ENCODE measurements at places on chromosomes 3 and 15.
A peak's percentile ranks its signal among the peaks of the same experiment; 100 is the strongest.

- DNase-seq = no peak
Measured at GRCh38 chr3:63095-63765, 133.3 kb upstream of the CHL1 start.

GRCh38 chr3:132038198-132038825 is 3.5 kb upstream of the CPNE4 start:
- DNase-seq = peak; percentile 30

DNA sequence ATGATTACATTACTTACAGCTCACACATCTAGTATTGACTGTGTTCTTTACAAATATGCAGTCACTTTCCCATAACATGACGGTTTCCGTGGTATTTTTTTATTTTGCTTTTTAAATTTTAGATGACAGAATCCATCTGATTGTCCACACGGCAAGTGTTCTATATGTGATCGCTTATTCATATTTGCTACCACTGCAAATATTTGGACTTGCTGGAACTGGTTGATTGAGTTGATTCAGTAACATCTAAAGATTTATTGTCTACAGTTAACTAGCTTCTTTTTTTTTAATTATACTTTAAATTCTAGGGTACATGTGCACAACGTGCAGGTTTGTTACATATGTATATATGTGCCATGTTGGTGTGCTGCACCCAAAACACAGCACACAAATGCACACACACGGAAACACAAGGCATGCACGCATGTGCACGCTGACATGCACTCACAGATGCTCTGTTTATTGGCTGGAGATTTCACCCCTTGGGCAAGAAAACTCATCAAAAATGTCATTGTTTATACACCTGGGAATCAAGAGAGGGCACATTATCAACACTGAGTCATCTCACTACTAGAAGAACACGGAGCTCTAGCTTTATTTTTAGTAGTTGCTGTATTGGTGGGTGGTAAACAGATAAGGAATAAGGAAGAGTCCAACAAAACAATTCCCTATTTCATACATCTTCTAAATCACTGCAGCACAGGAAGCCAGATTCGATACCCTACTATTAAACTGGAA is 16.4 kb downstream of the ARRDC4 start:
- DNase-seq = no peak

DNA sequence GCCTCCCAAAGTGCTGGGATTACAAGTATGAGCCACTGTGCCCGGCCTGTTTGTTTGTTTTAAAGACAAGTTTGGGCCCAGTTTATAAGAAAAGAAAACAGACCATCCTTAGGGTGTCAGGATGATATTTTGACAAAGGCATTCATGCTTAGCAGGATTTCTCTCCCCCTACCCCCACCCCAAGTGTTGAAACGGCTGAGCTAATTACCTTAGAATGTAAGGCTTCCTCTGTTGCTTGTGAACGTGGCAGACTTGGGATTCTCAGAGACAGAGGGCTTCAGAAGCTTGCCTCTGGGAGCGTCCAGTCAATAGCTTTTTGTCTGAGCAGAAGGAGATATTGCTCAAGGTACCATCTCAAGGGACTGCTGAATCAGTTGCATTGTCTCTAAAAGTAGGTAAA is 24.0 kb downstream of the FLNB start:
- peak; percentile 77 for DNase-seq

DNA sequence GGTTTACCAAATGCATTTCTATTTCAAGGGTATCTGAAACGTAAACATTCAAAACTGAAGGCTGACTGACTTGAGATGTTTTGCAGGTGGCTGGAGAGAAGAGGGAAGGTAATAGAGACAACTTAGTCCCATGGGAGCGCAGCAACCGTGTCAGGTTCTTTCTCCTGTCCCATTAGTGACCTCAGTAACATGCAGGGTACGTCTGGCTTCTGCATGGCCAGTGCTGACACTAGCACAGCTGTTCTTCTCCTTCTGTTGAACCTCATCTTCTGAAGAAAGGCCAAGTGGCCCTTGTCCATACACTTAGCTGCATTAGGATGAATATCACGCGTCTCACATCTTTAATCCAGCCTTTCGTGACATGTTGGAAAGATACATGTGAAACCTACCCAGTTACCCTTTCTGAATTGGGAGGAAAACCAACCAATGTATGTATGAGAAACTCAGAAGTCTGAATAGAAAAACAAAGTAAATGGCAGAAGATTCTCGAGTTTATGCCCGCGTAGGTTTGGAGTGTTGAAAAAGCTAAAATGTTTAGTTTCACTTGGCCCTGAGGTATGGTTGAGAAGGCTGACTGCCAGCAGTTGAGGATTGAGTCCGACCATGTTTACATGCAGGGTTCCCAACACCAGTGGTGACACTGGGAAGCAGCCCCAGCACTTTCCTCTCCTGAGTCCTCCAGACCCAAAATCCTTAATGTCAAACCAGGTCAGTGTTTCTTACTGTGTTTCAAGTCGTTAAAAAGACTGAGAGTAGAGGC is 10.3 kb downstream of the NCBP2 start:
- no peak for DNase-seq

DNA sequence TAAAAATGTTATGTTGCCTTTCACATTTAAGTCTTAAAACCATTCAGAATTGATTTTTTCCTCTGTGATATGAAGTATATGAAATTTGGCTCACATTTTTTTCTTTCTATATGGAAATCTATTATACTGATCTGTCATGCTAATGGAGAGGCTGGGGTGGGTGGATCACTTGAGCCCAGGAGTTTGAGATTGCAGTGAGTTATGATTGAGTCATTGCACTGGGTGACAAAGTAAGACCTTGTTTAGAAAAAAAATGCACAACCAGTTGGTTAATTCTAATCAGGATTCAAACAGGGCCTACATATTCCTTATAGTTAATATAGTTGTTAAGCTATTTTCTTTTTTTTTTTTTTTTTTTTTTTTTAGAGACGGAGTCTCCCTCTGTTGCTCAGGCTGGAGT is 230.5 kb downstream of the MFSD1 start:
- DNase-seq = peak; percentile 4

DNA sequence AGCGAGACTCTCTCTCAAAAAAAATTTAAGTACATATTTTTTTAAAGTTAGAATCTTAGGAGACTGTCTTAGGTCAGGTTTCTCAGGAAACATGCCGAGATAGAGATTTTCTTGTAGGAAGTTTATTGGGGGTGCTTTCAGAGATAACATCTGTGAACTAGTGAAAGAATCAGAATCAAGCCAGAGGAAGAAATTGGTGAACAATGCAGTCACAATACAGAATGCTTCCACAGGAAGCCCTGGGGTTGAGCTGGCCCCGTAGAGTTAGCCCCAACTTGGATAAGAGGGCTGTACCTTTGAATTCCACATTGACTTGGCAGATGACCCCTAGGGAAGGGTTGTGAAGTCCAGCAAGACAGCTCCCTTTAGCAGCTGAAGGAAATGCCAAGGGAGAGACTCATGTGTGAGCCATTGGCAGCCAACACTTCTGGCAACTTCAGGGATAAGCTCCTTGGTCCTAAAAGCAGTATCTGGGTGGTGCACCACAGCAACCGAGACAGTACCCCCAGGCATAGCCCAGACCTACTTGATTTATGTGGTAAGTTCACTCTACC is 7.1 kb upstream of the PLCB2 start:
- no peak for DNase-seq

- no peak for DNase-seq
Measured at GRCh38 chr3:183134844-183135243, 27.7 kb downstream of the LAMP3 start.

DNA sequence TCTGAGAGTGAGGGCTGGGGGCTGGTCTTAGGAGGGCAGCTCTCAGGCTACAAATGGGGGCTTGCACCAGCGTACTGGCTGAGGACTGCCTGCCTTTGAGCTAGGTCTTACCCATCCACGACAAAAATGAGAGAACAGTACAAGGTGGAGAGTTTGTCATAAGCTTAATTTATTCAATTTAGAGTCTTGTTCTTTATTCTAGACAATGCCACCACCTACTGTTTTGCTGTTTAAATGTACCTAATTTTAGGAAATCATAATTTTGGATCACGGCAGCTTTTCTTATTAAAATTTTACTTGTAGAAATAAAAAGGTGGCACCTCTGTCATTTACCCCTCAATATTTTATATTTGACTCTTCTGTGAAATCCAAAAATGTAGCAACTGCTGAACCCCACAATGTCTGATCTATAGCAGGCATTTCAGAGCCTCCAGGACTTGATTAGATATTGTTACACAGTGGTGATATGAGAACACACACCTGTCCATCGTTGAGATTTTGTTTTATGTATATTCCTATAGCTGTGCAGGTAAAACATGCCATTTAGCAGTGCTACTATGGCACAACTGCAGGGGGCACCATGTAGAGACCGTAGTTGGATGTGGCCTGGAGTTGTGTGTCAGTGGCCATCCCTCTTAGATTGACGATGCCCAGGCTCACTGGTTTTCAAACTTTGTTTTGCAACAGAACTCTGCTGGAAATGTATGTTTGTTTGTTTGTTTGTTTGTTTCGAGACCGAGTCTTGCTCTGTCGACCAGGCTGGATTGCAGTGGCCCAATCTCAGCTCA is 88.6 kb downstream of the SLCO3A1 start:
- DNase-seq = no peak

DNA sequence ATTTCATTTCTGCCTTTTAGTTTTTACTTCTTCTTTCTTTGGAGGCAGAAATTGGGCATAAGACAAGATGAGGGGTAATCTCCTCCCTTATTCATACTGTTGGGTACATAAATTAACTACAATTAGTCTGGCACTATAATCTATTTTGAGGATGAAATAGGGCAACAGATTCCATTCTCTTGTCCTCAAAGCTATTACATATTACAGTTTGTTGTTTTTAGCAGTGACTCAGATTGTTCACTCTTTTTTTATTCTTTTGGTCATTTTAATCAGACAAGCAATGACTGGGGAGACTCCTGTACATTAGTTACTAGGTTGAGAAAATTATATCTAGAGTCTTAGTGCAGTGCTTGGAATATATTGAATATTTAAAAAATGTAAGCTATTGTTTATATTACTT is 556.0 kb downstream of the OTOL1 start:
- peak; percentile 26 for DNase-seq

GRCh38 chr15:90512276-90512675 is 17.4 kb upstream of the CRTC3 start:
- DNase-seq = no peak

Measured in fibroblast of skin of scalp (primary cell).